Fibroblast of the aortic adventitia (primary cell): ENCODE measurements at places on chromosomes 5 and 9. TPM values are rescaled to one million over a fixed set of nuclear protein-coding genes. Genes with fewer than 3 reads are reported as not detected.

GRCh38 chr5:87079219-87079618 is 188.5 kb upstream of the RASA1 start:
- DNase-seq, result no peak

DNA sequence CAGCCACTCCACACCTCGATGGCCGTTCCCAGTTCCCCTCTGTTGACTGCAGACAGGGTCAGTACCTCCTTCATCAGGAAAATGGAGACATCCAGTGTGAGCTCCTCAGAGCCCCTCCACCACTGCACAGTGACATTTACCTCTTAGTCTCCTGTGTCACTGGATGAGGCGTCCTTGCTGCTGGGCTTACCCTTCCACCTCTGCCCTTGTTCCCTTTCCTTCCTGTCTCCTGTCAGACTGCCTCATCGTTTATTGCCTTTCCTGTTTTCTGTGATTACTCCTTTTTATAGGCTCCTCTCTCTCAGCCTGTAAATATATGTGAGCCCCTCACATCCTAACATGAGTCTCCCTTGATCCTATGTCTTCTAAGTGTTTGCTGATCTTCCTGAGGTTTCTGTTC is 23.2 kb upstream of the SPTAN1 start:
- DNase-seq, result no peak

DNA sequence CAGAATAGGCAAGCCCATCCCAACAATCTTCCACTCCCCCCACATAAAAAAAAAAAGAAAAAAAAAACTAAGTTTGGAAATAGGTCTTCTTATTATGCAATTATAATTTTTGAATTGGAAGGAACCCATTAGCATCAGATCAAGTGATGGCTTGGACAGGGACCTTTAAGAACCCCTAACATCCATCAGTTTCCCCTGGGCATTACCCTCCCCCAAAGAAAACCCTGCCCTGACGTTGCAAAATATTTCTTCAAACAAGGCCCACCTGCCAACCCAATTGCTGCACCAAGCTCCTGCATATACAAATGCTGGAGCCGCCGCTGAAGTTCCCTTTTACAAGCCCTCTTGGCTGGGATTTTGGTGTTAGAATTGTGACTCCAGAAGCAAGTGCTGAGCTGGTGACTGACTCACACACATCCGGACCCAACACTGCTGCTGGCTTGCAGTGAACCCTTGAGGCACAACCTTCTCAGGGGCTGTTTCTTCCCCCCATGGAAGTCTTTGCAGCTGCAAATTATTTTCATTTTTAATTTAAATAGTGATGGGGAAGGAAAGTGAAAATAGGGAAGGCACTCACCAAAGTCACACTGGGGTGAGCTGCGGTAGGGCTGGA is 56.1 kb upstream of the AFAP1L1 start:
- peak; percentile 54 for DNase-seq

DNA sequence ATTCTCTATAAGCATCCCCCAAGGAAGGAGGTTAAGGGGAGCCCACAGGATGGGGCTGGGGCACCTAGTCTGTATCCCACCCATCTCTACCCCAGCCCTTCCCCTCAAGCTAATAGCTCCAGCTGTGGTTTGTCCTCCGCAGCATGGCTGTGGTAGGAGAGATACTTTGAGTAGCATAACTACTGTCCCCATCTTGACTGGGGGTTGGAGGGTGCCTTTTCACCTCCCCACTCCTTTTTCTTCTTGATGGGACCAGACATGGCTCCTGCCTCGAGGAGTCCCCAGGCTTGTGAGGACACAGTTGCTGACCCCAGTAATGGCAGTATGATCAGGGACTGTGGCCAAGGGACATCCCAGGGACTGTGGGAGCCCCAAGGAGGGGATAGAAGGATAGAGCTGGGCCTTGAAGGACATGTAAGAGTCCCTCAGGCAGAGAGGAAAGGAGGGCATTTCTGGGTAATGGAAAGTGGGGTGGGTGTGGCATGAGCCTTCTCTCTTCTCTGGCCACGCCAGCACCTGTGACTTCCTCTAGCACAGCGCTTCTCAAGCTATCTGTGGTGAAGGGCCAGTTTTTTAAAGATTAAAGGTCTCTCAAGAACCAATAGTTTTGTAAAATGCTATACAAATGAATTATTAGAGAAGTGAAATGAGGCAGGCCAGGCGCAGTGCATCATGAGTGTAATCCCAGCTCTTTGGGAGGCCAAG is 14.0 kb downstream of the OLFML2A start:
- no peak for DNase-seq

GRCh38 chr5:68012429-68012828 is 203.1 kb upstream of the PIK3R1 start:
- no peak for DNase-seq

- DNase-seq, result no peak
Observed at GRCh38 chr9:1267141-1267570, 217.0 kb downstream of the DMRT2 start.

DNA sequence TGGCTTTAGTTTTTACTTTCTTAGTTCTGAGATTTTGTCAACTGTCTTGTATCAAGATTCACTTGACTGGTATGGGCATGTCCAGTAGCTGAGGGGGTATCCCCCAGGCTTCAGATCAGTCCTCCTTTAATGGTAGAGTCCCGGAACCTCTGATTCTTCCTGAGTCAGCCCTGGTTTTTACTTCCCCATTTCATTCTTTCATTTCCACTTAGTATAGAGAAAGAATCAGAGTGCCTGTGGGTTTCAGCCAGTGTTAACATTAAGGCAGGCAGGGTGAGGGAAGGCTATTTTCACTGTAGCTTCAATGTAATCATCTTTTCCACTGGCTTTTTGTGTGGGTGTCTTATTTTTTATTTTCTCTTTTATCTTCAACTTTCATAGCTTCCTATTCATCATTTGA is 8.3 kb upstream of the COMMD10 start:
- no peak for DNase-seq

- DNase-seq, result no peak
Observed at GRCh38 chr5:12910641-12911040, 1006.4 kb upstream of the CTNND2 start.

DNA sequence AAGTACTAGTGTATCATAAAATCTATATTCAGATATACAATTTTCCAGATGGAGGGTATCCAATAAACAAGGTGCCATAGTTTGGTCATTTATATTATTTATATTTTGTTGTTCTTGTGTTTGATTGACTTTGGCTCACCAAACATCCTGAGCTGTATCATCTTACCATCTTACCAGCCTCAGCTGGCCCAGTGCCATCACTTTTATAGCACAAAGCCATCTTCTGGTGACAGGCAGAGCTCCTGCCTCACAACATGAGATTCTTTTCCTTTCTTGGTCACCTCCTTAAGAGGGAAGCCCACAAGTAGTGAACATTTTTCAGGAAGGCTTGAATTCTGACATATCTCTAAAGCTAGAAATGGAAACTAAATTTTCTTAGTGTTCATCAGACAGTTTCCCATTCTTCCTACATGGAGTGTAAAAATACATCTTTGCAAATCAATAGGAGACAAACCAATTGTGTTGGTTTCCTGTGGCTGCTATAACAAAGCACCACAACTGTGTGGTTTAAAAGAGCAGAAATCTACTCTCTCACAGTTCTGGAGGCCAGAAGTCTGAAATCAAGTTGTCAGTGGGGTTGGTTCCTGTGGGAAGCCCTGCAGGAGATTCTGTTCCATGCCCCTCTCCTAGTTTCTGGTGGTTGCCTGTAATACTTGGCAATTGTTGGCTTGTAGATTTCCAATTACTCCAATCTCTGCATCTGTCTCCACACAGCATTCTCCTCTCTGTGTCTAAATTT is 341.8 kb downstream of the MAN2A1 start:
- no peak for DNase-seq

DNA sequence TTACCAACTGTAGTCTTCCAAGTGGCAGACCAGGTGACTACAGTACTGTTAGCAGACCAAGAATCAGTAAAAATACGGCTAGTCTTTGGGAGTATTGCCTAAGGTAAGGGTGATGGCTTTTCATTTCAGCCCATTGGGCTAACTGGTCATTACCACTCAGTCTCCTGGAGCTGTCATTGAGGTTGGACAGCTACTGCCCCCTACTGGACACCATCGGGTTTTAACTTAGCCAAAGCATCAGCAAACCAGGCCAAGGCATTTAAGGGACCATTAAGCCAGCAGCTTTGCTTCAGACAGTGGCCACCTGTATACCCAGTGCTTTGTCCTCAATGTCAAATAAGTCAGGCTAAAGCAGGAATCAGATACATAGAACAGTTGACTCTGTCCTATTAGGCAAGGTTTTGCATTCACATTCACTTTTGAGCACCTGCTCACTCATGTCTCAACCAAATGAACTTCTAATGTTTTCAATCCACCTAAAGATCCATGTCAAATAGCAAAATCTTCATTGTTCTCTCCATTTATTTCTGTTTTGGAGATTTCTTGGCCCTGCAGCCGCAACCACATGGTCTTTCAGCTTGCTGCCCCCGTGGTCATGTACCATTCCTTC is 117.2 kb downstream of the INVS start:
- peak; percentile 65 for DNase-seq

DNA sequence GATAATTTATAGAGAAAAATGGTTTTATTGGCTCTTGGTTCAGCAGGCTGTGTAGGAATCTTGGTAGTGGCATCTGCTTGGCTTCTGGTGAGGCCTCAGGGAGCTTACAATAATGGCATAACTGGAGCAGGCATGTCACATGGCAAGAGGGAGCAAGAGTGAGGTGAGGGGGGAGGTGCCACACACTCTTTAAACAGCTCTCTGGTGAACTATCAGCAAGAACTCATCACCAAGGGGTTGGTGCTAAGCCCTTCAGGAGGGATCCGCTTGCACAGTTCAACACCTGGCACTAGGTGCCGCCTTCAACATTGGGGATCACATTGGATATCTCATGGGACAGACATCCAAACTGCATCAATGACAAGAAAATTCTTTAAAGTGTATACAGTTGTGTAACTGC is 10.5 kb downstream of the GPBP1 start:
- no peak for DNase-seq

- DNase-seq, result no peak
Observed at GRCh38 chr9:93963969-93964368, 8.8 kb upstream of the BARX1 start.

DNA sequence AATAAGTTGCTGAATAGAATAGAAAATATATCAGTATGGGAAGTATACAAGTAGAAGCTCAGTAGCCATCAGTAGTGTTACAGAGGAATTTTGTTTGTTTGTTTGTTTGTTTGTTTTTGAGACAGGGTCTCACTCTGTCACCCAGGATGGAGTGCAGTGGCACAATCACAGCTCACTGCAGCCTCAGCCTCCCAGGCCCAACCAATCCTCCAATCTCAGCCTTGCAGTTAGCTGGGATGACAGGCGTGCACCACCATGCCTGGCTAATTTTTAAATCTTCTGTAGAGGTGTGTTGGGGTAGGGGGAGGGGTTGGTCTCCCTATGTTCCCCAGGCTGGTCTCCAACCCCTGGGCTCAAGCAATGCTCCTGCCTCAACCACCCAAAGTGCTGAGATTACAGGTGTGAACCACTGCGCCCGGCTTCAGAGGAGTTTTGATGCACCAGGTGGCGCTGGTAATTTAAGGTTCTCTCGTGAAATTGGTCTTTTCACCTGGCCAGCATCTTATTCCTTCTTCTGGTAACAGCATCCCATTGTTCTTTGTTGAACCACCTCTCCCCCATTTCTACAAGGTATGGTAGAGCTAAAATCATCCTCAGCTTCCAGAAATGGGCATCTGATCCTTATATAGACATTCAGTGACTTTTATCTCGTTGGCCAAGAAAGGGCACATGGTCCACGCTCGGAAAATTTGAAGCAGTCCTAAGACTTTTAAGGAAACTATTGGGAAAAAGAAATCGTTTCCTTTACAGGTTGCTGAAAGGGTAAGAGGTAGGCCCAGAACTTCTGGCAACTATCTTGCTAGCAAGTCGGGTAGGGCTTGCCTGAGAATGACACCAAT is 157.1 kb downstream of the ARRDC3 start:
- no peak for DNase-seq

GRCh38 chr9:114484854-114485443 is 20.3 kb downstream of the WHRN start:
- DNase-seq, result peak; percentile 64

- no peak for DNase-seq
Observed at GRCh38 chr5:98913911-98914310, 14.9 kb downstream of the CHD1 start.

- peak; percentile 79 for DNase-seq
Observed at GRCh38 chr5:158174918-158175851, 316.2 kb upstream of the CLINT1 start.

- DNase-seq, result no peak
Observed at GRCh38 chr9:24844217-24844616, 298.5 kb upstream of the IZUMO3 start.

GRCh38 chr5:38018016-38018415 is 178.2 kb upstream of the GDNF start:
- no peak for DNase-seq

GRCh38 chr9:8734760-8735159 is 935.2 kb upstream of the DMAC1 start:
- peak; percentile 39 for DNase-seq

- peak; percentile 99 for DNase-seq
Observed at GRCh38 chr5:172361566-172362238, 78.1 kb upstream of the UBTD2 start.

DNA sequence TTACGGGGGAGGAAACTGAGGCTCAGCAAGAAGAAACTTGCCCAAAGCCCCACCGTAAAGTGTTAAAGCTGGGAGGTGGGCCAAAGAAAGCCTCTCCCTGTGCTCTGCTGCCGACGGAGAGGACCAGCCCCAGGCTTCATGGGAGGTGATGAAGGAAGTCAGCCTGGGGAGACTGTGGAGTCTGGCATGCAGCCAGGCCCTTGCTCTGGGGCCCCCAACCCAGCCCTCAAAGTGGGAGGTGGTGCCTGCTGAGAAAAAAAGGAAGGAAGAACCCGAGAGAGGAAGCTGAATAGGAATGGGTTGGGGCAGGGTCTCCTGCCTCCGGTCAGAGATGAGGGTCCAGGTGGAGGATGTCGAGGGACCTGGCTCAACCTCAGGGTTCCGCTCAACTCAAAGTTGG is 3.8 kb downstream of the RNF44 start:
- DNase-seq, result no peak

IRX4 gene
- not detected in 2 replicates for total RNA-seq

IARS1 gene
- total RNA-seq, result 428 and 482 TPM in 2 replicates

TLR4 gene
- total RNA-seq, result 4.8 and 16.8 TPM in 2 replicates

PCDHA9 gene
- total RNA-seq, result under 0.01 and 0.49 TPM in 2 replicates

RPL35 gene
- 356 and 2,683 TPM in 2 replicates for total RNA-seq

SLC46A2 gene
- total RNA-seq, result not detected in 2 replicates

DAPK1 gene
- 30.9 and 119 TPM in 2 replicates for total RNA-seq
